Stimulated activated CD8-positive, alpha-beta memory T cell treated with anti-CD3 and anti-CD28 coated beads, Interleukin-2, amount 100 ng/mL, for 1 hour (primary cell): ENCODE measurements at places on chromosomes 3 and 15.

DNA sequence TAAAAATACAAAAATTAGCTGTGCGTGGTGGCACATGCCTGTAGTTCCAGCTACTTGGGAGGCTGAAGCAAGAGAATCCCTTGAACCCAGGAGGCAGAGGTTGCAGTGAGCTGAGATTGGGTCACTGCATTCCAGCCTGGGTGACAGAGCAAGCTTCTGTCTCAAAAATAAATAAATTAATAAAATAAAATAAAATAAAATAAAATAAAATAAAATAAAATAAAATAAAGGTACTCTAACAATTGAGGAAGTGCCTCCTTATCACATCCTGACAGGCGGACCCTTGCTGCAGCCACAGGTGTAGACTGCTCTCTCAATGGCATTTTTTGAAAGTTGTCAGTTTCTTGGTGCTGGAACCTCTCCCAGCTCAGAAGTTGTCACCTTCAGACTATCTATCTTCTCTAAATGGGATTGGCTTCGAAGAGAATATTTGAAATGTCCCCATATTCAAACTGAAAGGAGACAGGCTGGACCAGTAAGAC is 304.1 kb downstream of the RORA start:
- DNase-seq = no peak

GRCh38 chr3:50430191-50430590 is 70.9 kb upstream of the TMEM115 start:
- DNase-seq = no peak

DNA sequence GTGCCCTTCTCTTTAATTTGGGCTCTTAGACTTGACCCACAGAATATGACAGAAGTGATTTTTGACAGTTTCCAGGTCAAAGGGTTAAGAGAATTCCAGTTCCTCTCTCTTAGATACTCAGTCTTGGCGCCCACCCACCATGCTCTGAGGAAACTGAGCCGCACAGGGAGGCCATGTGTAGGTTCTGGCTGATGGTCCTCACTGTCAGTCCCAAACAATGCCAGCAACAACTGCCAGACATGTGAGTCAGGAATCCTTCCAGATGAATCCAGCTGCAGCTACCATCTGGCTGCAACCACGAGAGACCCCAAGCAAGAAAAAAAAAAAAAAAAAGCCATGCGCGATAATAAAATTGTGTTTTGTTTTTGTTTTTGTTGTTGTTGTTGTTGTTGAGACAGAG is 326.6 kb downstream of the MAGI1 start:
- no peak for DNase-seq

- no peak for DNase-seq
Observed at GRCh38 chr3:139527265-139527664, 12.3 kb downstream of the RBP1 start.

DNA sequence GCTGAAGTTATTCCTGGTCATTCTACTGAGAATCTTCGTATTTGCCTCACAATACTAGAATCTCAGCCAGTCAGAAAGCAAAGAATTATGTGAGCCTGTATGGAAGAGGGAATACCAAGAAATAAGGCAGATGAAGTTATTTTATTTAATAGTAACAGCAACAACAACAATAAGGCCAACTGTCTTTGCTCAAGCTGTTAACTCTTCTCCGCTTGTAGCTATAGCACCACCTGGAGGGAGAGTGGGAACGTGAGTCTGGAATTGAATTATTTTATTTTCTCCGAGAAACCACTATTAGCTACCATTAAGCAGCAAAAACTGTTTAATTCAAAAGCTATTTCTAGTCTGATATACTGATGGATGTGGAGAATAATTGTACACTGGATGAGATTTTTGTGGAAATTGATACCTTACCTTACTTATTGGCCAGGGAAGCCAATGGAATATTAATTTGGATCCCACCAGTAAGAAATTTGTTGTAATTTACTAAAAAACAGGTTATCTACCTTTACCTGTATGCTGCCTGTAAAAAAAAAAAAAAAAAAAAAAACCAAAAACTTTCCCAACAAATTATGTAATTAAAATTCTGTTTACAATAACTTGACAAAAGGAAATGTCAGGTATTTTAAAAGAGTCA is 50.1 kb downstream of the CALML4 start:
- DNase-seq = no peak

DNA sequence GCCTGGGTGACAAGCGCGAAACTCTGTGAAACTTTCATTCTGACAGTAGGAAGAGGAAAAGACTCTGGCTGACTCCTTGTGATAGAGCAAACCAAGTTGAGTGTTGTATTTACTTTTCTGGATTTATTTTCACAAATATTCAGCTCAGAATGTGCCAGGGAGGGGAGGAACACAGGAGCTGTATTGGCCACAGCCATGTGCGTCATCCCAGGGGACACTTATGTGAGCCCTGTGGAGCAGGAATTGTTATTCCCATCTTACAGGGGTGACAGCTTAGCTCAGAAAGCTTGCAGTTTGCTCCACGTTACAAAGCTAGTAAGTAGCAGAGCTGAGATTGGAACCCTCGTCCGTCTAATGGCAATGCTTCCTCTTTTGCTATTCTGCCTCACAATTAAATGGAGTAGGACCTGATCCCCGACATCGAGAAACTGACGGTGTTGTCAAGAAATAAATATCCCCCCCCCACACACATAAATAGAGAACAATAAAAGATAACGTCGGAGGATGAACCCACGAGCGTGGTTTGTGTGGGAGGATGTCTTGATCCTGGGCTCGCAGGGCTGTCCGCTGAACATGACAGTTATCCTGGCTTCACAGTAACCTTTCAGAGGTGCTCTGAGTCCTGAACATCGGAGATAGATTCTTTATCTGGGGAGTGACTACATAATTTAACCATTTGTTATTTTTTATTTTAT is 151.6 kb upstream of the CTDSPL start:
- DNase-seq = no peak

GRCh38 chr15:31300981-31301672 is 25.5 kb upstream of the KLF13 start:
- DNase-seq = no peak

GRCh38 chr3:72186400-72186855 is 401.5 kb upstream of the PROK2 start:
- no peak for DNase-seq

DNA sequence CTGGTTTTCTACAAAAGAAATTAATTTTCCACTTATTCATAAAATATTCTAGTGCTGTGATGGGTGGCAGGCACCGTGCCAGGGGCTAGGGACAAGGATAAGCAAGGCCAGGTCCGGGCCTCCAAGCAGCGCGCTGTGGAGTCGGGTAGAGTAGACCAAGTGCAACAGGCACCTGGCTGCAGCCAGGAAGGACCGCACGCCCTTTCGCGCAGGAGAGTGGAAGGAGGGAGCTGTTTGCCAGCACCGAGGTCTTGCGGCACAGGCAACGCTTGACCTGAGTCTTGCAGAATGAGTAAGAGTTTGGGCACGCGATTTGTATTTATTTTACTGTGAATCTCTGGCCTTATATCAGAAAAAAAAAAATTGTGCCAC is at the start of gene CASR:
Gene CASR, plus strand, starts transcription at position 148 of the 372 bp plus-strand sequence. CDS start 70,522 bp downstream, outside the sequence.
- DNase-seq = no peak

DNA sequence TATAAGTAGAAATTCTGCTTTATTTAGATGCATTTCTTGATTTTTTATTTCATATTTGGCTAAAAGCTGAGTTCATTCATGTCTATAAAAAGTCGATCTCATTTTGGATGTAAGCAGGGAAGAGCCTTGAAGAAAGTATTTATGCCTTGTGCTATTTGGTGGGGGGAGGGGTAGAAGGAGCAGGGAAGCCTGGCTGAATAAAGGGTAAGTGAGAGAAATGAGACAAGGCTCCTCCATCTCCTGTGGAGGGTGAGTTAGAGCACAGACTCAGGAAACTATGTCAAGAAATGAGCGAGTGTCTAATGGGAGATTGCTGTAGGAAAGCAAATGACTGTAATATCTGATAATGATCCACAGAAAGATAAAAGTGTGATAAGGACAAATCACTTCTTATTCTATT is 121.8 kb upstream of the ATP11B start:
- DNase-seq = no peak

- DNase-seq = no peak
Observed at GRCh38 chr15:73530649-73531048, 87.7 kb downstream of the REC114 start.

DNA sequence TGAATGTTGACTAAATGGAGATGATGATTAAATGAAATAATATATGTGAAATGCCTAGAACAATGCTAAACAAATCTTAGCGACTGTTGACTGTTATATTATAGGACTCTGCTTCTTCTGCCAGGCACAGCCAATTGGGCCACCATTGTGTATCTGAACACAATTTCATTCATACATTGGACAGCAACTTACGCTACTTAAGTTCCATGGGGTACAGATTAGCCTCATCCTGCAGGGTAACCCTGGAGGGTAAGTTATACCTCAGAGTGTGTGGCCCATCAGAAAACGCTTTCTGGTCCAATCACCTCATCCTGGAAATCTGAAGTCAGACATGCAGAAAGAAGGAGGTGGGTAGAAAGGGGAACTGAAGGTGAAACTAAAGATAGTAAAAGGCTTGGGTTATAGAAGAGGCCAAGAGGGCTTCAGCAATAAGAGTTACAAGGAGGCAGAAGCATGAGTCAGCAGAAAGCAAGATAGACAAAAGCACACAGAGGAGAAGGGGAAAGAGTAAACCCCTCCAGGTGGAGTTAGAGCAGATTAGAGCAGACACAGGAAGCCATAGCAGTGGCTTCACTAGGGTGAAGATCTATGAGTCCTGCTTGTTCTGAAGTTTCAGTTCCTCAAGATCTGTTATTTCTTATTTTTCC is 119.3 kb upstream of the SLC24A5 start:
- DNase-seq = no peak

DNA sequence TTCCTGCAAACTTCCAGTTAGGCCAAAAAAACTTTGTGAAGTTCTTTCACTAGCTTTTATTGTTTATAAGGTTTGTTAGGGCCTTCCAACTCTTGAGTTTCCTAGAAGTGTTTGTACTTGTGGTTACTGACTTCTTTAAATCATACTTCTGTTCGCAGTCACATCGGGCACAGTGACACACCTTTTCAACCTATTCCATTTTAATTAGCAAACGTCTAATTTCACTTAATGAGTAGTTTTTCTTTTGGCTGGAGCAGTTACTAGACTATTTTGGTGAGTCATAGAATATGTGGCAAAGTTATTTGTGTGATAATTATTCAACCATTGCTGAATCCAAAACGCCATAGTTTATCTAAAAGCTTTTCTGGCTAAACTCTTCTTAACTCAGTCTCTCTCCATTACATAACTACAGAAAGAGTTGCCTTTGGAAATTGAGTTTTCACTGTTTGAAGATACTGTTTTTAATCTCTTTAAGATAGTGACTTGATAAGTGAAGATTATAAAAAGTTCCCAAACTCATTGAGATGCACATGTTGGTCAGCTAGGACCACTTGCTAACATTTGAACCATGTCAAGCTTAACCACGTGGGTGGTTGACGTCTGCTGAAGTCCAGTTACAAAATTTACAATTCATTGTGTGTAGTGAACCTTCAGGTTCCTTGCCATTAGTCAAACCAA is 21.5 kb downstream of the CNOT10 start:
- DNase-seq = no peak
